Type B pancreatic cell (in vitro differentiated cells): ENCODE measurements at places on chromosomes 1 and 21.

GRCh38 chr21:36113647-36114428, 21.0 kb upstream of the CBR3 start:
- peaks cover 8% of the 10 kb centered on the region for H3K4me1 ChIP-seq
- peak overlapping the region; percentile 23 for H3K4me3 ChIP-seq
- peaks cover 2% of the 10 kb centered on the region for H3K27me3 ChIP-seq
- peak overlapping the region; percentile 1 for H3K27ac ChIP-seq
- DNase-seq, result no peak
- H3K36me3 ChIP-seq, result no peaks in the 10 kb centered on the region

DNA sequence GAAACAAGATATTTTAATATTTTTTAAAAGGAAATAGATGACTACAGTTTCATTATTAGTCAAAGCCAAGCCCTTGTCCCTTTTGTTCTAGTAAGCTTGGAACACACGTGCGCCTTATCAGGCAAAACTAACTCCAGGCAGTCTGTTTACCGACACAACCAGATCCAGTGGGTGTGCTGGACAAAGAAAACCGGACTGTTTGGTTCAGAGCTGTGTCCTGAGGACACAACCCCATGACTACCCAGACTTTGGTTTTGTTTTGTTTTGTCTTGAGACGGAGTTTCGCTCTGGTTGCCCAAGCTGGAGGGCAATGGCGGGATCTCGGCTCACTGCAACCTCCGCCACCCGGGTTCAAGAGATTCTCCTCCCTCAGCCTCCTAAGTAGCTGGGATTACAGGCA, 13.9 kb upstream of the RHOU start:
- H3K27me3 ChIP-seq, result no peaks in the 10 kb centered on the region
- H3K4me1 ChIP-seq, result peaks cover 8% of the 10 kb centered on the region
- H3K36me3 ChIP-seq, result peaks cover 4% of the 10 kb centered on the region
- DNase-seq, result no peak

DNA sequence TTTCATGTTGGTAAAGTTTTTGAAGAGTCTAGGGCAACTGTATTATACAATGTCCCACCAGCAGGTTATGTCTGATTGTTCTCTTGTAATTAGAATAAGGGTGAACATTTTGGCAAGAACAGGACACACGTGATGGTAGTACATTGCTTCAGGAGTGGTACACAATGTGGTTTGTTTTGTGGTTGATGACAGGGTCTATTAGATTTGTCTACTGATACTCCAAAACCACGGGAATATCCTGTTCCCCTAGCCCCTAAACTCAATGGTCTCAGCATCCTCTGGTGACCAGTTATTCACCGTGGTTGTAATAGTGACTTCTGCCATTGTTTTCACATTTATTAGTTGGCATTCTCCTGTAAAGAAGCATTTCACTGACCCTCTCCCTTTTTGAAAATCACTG, 22.1 kb upstream of the ACTA1 start:
- H3K4me1 ChIP-seq, result no peaks in the 10 kb centered on the region
- no peaks in the 10 kb centered on the region for H3K27me3 ChIP-seq
- no peak overlapping the region for H3K27ac ChIP-seq

GRCh38 chr1:107255469-107255868, 114.6 kb downstream of the NTNG1 start:
- H3K27me3 ChIP-seq, result no peaks in the 10 kb centered on the region
- peak overlapping the region; percentile 55 for H3K27ac ChIP-seq
- H3K4me3 ChIP-seq, result peak overlapping the region; percentile 30
- DNase-seq, result no peak
- H3K36me3 ChIP-seq, result no peaks in the 10 kb centered on the region
- H3K4me1 ChIP-seq, result peaks cover 17% of the 10 kb centered on the region

- no peak for DNase-seq
- H3K27ac ChIP-seq, result peak overlapping the region; percentile 3
These were observed 38.4 kb upstream of the RBM34 start for GRCh38 chr1:235199441-235199840.

GRCh38 chr1:220681220-220681880, 8.8 kb upstream of the C1orf115 start:
- H3K27ac ChIP-seq, result no peak overlapping the region
- no peaks in the 10 kb centered on the region for H3K27me3 ChIP-seq
- no peak for DNase-seq
- H3K36me3 ChIP-seq, result no peaks in the 10 kb centered on the region

- no peak for DNase-seq
- peaks cover 24% of the 10 kb centered on the region for H3K4me1 ChIP-seq
- no peak overlapping the region for H3K27ac ChIP-seq
- H3K4me3 ChIP-seq, result no peak overlapping the region
- H3K36me3 ChIP-seq, result peaks cover 10% of the 10 kb centered on the region
These were observed 454.8 kb downstream of the KIF26B start for GRCh38 chr1:245609354-245610150.

GRCh38 chr1:22117851-22118250, 25.0 kb downstream of the WNT4 start:
- H3K36me3 ChIP-seq, result peaks cover 12% of the 10 kb centered on the region
- no peak overlapping the region for H3K27ac ChIP-seq
- no peaks in the 10 kb centered on the region for H3K27me3 ChIP-seq
- peaks cover 66% of the 10 kb centered on the region for H3K4me1 ChIP-seq
- no peak for DNase-seq
- no peak overlapping the region for H3K4me3 ChIP-seq

DNA sequence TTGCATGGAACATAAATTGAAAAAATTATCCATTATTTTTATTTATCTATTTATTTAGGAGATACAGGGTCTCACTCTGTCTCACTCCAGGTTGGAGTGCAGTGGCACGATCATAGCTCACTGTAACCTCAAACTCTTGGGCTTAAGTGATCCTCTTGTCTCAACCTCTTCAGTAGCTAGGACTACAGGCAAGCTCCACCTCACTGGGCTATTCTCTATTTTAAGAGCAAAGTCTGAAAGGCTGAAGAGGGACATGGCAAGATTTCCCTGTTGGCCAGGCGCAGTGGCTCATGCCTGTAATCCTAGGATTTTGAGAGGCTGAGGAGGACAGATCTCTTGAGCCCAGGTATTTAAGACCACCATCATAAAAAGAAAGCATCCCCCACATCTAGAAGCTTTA, 14.0 kb upstream of the RC3H1 start:
- H3K27me3 ChIP-seq, result no peaks in the 10 kb centered on the region
- H3K4me3 ChIP-seq, result no peak overlapping the region
- H3K27ac ChIP-seq, result no peak overlapping the region
- no peak for DNase-seq
- H3K36me3 ChIP-seq, result no peaks in the 10 kb centered on the region

- no peaks in the 10 kb centered on the region for H3K36me3 ChIP-seq
- peaks cover 5% of the 10 kb centered on the region for H3K27me3 ChIP-seq
- H3K4me1 ChIP-seq, result peaks cover 36% of the 10 kb centered on the region
- no peak overlapping the region for H3K4me3 ChIP-seq
These were observed 125.9 kb downstream of the RIPK4 start for GRCh38 chr21:41640748-41641509.

- H3K27ac ChIP-seq, result no peak overlapping the region
- no peaks in the 10 kb centered on the region for H3K27me3 ChIP-seq
- H3K36me3 ChIP-seq, result peaks cover 23% of the 10 kb centered on the region
- no peaks in the 10 kb centered on the region for H3K4me1 ChIP-seq
These were observed 41.5 kb downstream of the KIAA1614 start for GRCh38 chr1:180954005-180954800.
